ENCODE measurements at places on chromosomes 3 and 15.

DNA sequence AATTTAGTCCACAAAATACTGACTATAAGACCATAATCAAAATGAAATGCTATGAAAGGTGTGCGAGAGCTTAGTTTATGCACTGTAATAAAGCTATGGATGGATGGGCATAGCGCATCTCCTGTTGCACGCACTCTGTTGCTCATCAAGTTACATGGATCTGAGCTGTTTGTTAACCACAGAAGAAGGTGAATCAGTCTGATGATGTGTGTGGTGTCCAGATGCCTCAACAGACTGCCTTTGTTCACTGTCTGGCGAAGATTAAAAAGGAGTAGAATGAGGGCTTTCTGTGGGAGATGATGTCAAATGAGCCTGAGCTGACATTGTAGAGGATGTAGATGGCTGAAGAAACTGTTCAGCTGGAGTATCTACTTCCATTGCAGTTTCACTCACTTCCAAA, 36.1 kb downstream of the NSMCE3 start:
- H3K27ac ChIP-seq: no peak overlapping the region
- H3K27me3 ChIP-seq: no peaks in the 10 kb centered on the region
- no peak for DNase-seq
- H3K4me3 ChIP-seq: no peak overlapping the region
- no peaks in the 10 kb centered on the region for H3K4me1 ChIP-seq

DNA sequence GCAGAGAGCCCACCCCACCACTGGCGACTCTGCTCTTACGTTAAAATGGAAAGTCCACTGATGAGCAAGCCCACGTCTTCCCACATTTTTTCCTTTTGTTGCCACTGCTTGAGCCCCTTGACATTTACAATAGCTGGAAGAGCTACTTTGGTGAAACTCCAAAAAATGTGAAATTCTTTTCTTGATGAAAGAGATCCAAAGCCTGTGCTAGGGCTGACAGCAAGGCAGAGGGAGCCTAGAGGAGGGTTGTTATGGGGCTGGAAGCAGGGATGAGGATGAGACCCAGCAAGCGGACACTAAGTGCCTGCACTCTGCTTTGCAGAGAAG, 97.1 kb downstream of the CEMIP start:
- peaks cover 37% of the 10 kb centered on the region for H3K4me1 ChIP-seq
- H3K36me3 ChIP-seq: no peaks in the 10 kb centered on the region
- H3K27ac ChIP-seq: no peak overlapping the region
- DNase-seq: no peak
- no peak overlapping the region for H3K4me3 ChIP-seq

- H3K4me3 ChIP-seq: no peak overlapping the region
- no peak overlapping the region for H3K27ac ChIP-seq
- DNase-seq: no peak
- H3K27me3 ChIP-seq: no peaks in the 10 kb centered on the region
Observed at GRCh38 chr3:102299125-102299877, 135.5 kb upstream of the ZPLD1 start.

GRCh38 chr3:194265505-194265892, 85.6 kb downstream of the CPN2 start:
- H3K4me3 ChIP-seq: no peak overlapping the region
- peaks cover 2% of the 10 kb centered on the region for H3K27me3 ChIP-seq
- peaks cover 22% of the 10 kb centered on the region for H3K4me1 ChIP-seq

- H3K27me3 ChIP-seq: no peaks in the 10 kb centered on the region
- H3K4me1 ChIP-seq: peaks cover 14% of the 10 kb centered on the region
- no peak overlapping the region for H3K27ac ChIP-seq
- DNase-seq: no peak
- no peak overlapping the region for H3K4me3 ChIP-seq
Observed at GRCh38 chr15:99973351-99973750, 240.1 kb upstream of the LYSMD4 start.

GRCh38 chr3:11576453-11576852, 67.3 kb downstream of the VGLL4 start:
- H3K27me3 ChIP-seq: no peaks in the 10 kb centered on the region
- peak overlapping the region; percentile 51 for H3K27ac ChIP-seq
- peaks cover 3% of the 10 kb centered on the region for H3K36me3 ChIP-seq

Measured in spinal cord (tissue), 10 donors.